T-helper 1 cell (primary cell): ENCODE measurements at places on chromosomes 2 and 18.

GRCh38 chr2:45013229-45014015 lies 4.2 kb upstream of the SIX2 start:
- no peak for DNase-seq

- DNase-seq: peak; percentile 25
Observed at GRCh38 chr2:42238644-42239288, 69.6 kb downstream of the EML4 start.

- no peak for DNase-seq
Observed at GRCh38 chr2:18799397-18799796, 210.0 kb upstream of the NT5C1B start.

DNA sequence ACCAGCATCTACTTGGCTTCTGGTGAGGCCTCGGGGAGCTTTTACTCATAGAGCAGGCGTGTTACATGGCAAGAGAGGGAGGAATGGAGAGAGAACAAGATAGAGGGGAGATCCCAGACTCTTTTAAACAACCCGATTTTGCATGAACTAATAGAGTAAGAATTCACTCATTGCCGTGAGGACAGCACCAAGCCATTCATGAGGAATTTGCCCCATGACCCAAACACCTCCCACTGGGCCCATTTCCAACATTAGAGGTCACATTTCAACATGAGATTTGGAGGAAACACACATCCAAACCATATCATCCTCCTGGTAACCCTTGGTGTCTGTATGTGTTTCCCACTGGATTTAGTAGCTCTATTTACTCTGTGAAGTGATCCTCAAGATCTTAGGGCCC lies 249.9 kb upstream of the SP5 start:
- DNase-seq: no peak

- no peak for DNase-seq
Observed at GRCh38 chr18:39596221-39596620, 2030.6 kb upstream of the CELF4 start.

DNA sequence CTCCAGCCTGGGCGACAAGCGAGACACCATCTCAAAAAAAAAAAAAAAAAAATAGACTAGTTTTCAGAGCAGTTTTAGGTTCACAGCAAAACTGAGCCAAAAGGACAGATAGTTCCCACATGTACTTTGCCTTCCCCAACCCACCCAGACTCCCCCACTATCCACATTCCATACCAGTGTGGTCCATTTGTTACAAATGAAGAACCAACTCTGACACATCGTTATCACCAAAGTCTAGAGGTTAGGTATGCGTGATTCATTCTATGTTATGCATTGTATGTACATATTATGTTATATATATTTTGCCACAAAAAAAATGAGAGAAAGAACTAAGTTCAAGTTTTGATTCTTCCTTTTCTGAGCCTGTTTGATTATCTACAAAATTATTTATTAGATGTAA lies 3.5 kb downstream of the DUSP11 start:
- no peak for DNase-seq

DNA sequence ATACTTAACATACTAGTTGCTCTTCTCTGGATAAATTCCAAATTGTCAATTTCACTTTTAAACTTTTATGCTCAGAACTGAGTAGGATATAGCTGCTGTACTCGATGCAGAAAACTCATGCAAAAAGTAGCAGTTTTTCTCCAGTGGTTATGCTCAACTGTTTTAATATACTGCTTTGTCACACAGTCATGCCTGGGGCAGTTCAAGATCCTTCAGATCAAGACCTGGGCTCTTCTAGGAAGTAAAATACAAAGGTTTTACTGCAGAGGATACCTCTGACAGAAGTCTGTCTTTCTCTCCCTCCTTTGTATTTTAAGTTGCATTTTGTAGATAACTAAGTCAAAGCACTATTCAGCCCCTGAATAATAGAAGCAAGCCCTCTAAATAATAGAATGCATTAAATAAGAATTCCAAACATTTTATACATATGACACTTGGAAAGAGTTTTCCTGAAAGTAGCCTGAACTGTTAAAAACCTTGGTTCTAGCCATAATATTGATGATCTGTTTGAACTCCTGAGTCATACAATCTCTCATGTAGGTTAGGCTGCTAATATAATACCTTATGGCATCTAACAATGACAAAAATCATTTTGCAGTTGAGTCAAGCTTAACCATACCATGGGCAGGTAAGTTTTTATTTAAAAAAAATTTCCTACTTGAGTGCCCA lies 183.3 kb upstream of the TRIB2 start:
- DNase-seq: no peak

GRCh38 chr2:40348665-40349064 lies 103.2 kb downstream of the SLC8A1 start:
- DNase-seq: no peak

DNA sequence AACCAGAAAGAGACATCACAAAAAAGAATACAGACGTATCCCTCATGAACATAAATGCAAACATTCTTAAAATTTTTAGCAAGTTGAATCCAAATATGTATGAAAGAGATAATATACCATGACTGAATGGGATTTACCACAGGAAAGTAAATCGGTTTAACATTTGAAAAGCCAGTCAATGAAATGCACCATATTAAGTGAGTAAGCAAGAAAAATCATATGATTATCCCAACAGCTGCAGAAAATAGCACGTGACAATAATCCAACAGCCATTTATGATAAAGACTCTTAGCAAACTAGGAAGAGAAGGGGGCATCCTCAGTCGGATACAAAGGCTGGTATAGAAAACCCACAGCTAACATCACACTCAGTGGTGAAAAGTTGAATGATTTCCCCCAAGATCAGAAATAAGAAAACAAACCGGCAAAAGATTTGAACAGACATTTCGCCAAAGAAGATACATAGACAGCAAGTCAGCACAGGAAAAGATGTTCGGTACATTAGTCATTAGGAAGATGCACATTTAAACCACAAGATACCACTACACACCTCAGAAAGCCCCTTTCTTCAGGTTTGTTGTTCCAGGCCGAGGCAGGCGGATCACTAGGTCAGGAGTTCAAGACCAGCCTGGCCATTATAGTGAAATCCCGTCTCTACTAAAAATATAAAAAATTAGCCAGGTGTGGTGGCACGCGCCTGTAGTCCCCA lies 144.3 kb downstream of the INHBB start:
- DNase-seq: no peak

DNA sequence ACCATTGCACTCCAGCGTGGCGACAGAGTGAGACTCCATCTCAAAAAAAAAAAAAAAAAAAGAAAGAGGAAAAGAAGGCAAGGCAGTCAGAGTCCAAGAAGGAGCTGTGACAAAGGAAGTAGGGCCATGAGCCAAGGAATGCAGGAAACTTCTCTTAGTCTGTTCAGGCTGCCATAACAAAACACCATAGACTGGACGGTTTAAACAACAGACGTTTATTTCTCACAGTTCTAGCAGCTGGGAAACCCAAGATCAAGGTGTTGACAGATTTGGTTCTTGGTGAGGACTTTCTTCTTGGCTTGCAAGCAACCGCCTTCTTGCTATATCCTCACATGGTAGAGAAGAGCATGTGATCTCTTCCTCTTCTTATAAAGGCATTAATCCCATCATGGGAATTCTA lies 13.1 kb upstream of the SUMO1 start:
- no peak for DNase-seq

DNA sequence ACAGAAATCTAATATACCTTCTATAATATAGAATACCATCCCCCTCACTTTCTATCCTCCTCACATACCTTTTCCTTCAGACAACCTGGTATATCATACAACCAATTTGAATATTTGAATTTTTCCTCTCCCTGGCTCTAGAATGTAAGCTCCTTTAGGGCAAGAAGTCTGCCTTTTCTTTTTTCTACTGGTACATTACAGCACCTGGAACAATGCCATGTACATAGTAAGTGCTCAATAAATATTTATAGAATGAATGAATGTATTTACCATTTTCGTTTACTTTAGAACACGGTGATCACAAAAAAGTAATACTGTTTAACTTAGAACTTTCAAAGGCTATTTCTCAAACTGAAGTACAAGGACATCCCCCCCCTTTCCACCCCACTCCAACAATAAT lies 187.6 kb downstream of the STK39 start:
- no peak for DNase-seq

- DNase-seq: no peak
Observed at GRCh38 chr18:59659508-59660170, 37.6 kb downstream of the CCBE1 start.

GRCh38 chr2:39188960-39189494 lies 54.7 kb downstream of the CDKL4 start:
- DNase-seq: no peak

- no peak for DNase-seq
Observed at GRCh38 chr18:59024829-59025228, 114.9 kb upstream of the SEC11C start.

GRCh38 chr18:53944721-53945120 lies 279.7 kb downstream of the MBD2 start:
- no peak for DNase-seq

DNA sequence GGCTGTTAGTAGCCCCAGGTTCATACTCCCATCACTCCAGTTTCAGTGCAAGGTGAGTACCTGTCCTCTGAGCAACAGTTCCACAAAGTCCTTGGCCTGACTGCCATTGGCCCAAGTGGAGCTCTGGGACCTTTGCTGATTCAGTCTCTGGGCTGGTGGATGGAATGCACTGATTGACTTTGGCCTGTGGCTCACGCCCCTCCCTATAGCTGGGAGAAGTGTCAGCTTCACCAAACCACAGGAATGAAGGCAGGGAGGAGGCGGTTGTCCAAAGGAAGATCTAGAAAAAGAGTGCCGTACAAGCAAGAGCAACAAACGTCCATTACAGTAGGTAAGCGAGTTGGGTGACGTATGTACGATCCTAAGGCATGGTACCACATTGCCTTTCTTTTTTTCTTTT lies 34.0 kb downstream of the QPCT start:
- DNase-seq: no peak

DNA sequence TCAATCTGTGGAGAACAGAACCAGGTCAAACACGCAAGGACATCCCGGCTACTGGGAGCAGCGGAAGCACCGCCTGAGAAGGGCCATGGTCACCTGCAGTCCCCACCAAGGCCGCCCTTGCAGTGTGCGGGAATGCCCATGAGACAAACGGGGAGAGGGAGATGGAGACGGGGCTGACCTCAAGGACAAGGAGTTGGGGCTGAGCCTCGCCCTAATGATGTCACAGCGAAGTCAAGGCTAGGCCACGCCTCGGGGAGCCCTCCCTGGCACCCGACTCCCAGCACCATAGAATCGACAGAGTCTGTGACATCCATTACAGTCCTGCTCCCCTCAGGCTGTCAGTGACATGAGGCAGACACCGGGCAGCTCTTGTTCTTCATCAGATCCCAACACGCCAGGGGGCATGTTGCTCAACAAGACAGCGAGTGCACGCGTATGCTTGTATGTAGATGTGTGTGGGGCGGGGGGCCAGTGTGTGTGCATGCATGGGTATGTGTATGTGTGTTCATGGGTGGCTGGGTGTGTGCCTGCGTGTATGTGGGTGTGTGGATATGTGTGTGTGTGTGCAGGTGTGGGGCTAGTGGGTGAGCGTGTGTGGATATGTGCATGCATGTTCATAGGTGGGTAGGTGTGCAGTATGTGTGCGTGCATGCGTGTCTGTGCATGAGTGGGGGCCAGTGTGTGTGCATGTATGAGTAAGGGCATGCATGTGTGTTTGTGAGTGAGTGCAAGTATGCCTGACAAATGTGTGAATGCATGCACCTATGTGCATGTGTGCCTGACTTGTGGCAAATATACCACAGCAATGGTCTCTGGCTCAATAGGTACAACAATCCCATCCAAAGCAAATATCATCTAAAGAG lies 57.0 kb downstream of the ANKMY1 start:
- DNase-seq: no peak

DNA sequence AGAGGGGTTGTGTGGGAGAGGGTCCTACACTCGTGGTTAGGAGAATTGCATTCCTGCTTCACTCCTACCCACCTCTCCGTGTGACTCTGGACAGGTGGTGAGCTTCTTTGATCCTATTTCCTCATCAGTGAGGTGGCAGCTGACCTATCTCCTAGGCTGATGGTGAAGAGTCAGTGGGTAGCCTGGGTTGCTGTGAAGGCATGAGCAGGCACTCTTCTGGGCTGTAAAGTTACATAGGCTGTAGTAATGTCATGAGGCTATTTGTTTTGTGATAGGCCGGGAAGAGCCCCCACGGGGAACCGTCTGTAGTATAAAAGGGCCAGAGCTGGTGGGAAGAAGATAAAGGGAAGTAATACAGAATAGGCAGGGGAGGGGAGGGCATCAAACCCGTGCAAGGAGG lies 83.8 kb downstream of the TMEM247 start:
- DNase-seq: no peak

- no peak for DNase-seq
Observed at GRCh38 chr2:3311601-3312000, 66.0 kb downstream of the EIPR1 start.

- no peak for DNase-seq
Observed at GRCh38 chr18:57666818-57667497, 45.3 kb upstream of the NARS1 start.

DNA sequence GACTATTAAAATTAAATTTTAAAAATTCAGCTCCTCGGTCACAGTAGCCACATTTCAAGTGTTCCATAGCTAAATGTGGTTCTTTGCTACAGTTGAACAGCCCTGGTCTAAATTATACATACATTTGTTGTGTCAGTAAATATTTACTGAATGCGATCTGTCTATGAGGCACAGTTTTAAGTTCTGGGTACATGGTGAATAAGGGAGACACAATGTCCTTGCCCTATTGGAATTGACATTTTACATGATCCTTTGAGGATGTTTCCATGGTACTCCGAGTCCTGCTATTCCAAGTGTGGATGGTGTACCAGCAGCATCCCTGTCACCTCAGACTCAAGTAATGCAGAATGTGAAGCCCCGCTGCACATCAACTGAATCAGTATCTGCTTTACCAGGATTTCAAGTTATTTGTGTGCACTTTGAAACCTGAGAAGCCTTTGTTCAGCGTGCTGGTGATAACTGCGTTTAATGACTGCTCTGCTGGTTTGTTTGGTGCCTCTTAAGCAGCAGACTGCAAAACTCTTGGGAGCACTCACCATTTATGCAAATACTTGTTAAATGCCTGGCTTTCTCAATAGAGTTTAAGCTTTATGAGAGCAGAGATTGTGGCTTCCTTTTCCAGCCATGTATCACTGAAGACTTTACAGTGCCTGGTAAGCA lies 1.5 kb downstream of the GALNT1 start:
- no peak for DNase-seq

GRCh38 chr2:197217541-197217940 lies 93.0 kb downstream of the ANKRD44 start:
- no peak for DNase-seq

GRCh38 chr18:51321696-51322095 lies 124.2 kb upstream of the MEX3C start:
- no peak for DNase-seq

GRCh38 chr2:212135739-212136138 lies 402.9 kb downstream of the ERBB4 start:
- no peak for DNase-seq
